ENCODE measurements at places on chromosomes 2 and 18. TPM values are rescaled to one million over a fixed set of nuclear protein-coding genes. Genes with fewer than 3 reads are reported as not detected.

- no peak overlapping the region for H3K27ac ChIP-seq
- no peak for DNase-seq
- no peaks in the 10 kb centered on the region for H3K4me1 ChIP-seq
- H3K36me3 ChIP-seq: no peaks in the 10 kb centered on the region
- no peak overlapping the region for H3K4me3 ChIP-seq
Observed at GRCh38 chr2:170577356-170577755, 137.8 kb upstream of the SP5 start.

- no peak overlapping the region for H3K27ac ChIP-seq
- no peak for DNase-seq
- H3K4me1 ChIP-seq: no peaks in the 10 kb centered on the region
- H3K27me3 ChIP-seq: no peaks in the 10 kb centered on the region
Observed at GRCh38 chr2:115314119-115314518, 871.7 kb downstream of the DPP10 start.

GRCh38 chr18:31606265-31606664 lies 14.6 kb downstream of the TTR start:
- no peak overlapping the region for H3K4me3 ChIP-seq
- H3K4me1 ChIP-seq: no peaks in the 10 kb centered on the region

The UGT1A10 gene
- polyA plus RNA-seq: 6.6 TPM

The SERPINB3 gene
- polyA plus RNA-seq: 0.37 TPM
